Fibroblast of the conjunctiva (primary cell): ENCODE measurements at places on chromosomes 6 and 20.
A peak's percentile ranks its signal among the peaks of the same experiment; 100 is the strongest.

GRCh38 chr6:7409740-7410139 is 20.1 kb downstream of the RIOK1 start:
- DNase-seq, result no peak

DNA sequence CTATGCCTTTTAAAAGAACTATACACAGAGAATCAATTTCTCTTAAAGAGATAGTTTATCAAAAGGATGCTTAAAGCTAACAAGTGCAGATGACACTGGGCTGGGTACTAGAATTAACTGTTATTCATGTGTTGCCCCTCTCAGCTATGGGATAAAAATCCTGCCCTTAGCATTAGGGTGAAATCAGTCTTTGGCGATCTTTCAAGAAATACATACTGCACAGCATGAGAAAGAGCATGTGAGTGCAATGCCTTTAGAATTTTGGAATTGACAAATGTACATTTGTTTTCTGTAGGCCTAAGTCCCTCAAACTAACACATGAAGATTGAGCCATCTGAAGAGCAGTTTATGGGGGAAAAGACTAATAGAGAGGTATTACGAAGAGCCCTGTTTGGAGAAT is 115.4 kb downstream of the ZFP64 start:
- DNase-seq, result peak; percentile 4

DNA sequence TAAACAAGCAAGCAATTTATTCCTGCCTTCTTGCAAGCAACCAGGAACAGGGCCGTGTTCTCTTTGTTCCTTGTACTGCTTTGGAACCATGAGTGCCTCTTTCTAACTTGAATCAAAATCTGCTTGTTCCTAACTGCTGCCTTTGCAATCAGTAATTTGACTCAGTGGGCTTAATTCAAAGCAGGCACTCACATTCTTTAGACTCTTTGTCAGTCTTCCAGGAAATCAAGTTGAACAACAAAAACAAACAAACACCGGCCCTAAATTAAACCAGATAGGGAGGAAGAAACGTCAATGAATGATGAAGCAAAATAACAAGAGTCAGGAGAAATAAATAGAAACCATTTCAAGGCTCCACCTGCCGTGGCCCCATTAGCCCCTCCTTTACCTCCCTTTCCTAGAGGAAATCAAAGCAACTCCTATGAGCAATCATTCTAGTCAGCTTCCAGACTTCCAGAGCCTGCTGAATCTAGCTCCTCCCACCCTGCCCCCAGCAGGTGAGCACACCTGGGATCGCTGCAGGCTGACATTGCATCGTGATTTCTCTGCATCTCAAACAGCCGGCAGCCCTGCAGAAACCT is 582.2 kb upstream of the FLRT3 start:
- peak; percentile 51 for DNase-seq

DNA sequence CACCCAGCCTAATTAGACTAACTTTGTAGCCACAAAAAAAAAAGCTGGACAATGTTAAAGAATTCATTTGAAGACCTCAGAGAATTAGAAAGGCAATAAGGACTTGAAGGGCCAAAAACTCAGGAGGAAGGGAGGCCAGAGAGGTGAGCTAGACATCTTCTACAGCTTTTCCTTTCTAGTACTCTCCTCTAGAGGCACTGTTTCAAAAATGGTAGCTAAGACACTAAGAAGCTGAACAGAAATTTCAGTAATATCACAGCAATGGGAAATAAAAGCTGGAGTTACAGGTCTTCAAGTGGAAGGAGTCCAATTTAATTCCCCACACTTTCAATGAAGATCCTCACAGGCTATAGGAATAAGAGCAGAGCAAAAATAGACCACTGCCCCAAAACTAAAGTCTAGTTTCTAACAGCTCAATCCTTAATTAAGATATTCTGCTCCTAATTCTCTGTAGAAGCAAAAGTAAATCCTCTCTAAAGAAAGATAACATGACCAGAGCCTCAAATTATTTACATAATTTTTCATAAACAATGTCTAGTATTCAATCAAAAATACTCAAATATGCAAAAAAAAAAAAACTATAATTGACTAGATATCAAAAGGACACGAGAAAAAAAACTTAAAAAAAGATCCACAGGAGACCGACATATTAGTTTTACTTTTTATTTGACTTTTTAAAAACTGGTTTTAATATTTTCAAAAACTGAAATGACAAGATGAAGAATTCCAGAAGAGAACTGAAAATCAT is 63.7 kb downstream of the RNGTT start:
- no peak for DNase-seq

DNA sequence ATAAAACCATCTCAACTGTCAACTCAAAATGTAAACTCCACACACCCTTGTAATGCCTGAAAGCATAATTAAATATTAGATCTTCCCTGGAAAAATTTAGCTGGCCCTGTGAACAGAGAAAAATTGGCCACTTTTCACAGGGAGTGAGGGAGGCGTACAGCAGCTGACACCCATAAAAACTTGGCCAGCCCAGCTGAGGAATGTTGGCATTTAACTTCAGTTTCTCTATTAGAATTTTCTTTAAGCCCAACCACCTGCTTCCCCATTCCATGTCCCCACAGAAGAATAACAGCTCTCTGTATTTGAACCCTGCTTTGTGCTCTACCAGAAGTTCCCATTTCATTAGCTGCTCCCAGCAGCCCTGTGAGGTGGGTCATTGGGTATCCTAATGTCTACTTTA is 41.0 kb downstream of the PKHD1 start:
- no peak for DNase-seq

DNA sequence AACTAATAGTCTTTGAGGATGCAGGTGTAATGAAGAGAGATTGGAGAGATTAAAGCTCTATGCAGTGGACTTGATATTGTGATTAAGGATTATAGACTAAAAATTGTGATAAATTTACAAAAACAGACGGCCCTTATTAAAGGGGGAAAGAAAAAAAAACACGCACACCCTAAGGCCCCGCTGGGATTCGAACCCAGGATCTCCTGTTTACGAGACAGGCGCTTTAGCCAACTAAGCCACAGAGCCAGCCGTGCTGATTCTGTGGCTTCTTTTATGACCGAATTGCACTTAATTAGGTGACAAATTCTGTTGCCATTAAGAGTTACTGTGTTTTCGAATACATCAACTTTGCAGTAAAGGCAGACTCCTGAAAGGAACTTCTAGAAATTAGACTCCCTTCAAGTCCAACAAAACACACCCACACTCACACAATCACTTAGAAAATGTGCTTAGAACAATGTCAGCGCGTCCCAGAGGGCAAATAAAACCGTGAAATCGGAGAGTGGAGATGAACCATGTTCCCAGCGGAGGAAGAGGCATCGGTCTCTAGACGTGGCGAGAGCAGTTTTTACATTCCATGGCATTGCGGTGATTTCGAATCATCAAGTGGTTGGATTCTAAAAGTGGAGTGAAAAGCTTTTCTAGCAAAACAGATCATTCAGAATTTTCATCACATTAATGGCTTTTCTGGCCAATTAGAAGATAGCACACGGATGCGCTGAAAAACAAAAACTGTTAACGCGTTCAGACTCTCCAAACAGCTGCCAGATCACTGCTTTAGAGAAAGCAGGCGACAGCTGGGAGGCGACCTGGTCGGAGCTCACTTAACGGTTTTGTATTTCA is 122.6 kb downstream of the GPX5 start:
- peak; percentile 79 for DNase-seq

- no peak for DNase-seq
Observed at GRCh38 chr6:35190306-35190705, 23.4 kb upstream of the SCUBE3 start.

DNA sequence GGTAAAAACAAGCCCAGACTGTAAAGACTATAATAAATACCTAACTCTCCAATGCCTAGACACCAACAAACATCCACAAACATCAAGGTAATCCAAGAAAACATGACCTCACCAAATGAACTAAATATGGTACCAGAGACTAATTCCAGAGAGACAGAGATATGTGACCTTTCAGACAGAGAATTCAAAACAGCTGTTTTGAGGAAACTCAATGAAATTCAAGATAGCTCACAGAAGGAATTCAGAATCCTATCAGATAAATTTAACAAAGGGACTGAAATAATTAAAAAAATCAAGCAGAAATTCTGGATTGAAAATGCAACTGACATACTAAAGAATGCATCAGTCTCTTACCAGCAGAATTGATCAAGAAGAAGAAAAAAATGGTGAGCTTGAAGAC is 26.6 kb downstream of the NCOA6 start:
- DNase-seq, result no peak

DNA sequence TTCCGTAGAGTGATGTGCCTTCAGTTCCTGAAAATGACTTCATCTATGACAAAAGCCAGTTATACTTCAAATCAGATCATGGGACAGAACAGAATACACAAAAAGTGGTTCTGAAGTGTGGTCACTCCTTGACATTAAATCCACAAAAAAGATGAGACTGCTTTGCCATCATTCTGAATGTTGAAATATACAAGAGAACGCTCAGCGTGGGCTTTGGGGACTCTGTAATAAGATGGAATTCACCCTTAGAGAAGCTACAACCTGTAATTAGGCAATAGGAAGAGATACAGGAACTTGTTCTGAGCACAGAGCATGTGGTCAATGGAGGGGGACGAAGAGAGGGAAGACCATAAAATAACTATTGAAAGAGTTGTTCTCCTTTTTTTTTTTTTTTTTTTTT is 184.3 kb downstream of the CARMIL1 start:
- DNase-seq, result no peak

GRCh38 chr6:32867022-32867477 is 13.1 kb downstream of the PSMB9 start:
- DNase-seq, result no peak

DNA sequence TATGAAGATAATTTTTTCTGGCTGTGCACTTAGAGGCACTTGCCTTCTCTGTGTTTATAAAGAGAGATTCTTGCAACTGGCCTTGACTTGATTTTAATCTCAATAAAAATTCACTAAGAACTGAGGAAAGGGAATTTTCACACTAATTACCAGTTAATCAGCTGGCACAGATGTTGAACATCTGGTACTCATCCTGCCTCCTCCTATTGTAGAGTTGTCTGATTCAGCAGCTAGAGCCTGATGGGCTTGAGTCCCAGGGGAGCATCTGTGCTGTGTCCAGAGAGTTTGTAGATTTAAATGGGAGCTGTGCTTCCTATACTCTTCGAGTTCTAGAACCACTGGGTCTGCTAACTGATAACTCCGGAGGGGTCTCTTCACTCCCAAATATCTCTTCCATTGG is 284.4 kb upstream of the RNF24 start:
- no peak for DNase-seq

DNA sequence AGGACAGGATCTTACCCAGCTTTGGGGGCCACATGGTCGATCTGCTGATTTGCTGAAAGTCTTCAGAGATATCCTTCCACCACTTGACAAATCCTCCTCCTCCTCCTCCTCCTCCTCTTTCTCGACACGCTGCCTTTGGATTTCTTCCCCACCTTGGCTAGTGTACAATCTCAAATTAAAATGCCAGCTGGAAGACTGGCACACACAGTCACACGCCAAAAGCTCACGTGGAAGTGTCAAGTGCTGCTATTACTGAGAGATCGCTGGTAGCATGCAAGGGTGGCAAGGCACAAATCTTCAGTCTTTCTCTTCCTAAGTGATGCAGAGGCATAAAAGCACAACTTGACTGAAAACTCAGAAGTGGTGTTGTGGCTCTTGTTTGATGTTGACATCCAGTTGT is 35.3 kb downstream of the GPR6 start:
- no peak for DNase-seq

DNA sequence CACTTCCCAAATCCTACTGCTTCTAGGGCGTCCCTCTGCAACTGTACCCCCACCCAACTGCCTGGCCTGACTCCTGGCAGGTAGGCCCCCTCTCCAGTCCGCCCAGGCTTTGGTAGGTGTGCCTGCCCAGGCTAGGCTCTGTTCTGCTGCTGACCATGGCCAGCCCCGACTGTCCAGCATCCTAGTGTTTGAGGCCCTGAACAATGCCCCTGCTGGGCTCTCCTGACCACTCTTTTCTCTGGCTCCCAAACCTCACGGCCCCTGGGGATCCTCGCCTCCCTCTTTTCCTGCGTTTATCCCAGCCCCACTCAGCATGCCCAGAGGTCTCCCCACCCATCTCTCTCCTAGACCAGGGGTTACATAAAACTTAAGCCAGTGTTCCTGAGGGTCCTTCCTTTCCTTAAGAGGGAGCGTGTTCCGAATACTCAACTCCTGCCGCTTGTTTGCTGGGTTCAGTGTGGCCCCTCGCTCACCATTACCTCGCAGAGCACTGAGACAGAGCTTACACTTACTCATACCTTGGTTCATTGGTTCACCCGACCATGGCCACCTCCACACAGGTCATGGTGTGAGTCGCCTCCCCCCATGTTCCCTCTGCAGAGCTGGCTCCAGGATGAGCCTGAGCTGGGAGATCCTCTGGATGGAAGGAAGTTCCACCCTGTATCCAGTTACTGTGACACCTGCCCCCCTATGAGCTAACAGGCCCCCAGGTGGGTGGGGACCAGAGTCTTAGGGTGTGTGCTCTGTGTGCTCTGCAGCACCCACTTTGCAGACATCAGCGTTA is 21.0 kb upstream of the MYT1 start:
- DNase-seq, result no peak

DNA sequence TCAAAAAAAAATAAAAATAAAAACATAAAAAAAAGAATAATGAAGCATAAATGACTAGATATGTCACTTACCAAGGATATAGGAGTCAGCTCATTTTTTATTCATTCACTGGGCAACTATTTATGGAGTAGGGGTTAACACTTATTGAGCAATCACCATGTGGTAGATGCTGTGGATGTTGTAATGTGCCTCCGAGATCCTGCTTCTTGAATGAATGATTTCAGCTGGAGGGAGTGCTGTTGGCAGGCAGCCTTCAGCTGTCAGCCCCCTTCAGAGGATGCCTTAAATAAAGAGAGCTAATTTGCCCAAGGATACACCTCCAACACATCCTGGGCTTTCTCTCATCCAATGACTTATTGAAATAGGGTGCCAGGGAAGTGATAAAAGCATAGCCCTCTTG is 229.5 kb upstream of the DTNBP1 start:
- no peak for DNase-seq

- DNase-seq, result no peak
Observed at GRCh38 chr6:22706651-22707050, 137.3 kb downstream of the HDGFL1 start.

GRCh38 chr6:149313070-149313469 is 4.4 kb upstream of the TAB2 start:
- no peak for DNase-seq
